ENCODE measurements at places on chromosomes 13 and 19.

DNA sequence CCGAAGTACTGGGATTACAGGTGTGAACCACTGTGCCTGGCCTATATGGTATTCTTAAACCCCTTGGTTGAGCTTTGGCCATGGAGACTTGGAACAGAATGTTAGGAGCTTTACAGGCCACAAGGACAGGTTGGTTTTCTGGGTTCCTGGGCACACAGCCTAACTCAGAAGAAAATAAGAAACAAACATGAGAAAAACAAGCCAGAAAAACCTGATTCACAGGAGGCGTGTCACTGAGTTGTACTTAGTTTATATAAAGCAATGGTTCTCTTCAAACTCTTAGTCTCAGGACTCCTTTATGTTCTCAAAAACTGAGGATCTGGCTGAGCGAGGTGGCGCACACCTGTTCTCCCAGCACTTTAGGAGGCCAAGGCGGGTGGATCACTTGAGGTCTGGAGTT, 125.1 kb upstream of the SPATA13 start:
- DNase-seq = no peak

DNA sequence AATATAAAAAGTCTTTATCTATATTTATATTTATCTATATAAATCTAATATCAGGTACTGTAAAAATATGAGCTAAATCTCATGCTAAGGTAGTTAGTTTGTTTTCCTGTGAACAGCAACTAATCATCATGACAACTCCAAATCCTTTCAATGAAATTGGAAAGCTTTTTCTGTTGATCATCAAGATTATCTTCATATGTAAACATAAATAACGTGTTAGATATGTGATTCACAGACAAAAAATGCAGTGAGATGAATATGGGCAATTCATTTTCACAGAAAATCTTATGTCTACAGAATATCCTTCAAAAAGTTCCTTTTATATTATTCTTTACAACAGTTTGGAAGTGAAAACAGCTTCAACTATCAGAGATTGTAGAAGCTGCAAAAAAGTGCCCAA, 41.7 kb upstream of the EEF1AKMT1 start:
- no peak for DNase-seq

GRCh38 chr19:31946491-31946890, 398.9 kb upstream of the ZNF507 start:
- DNase-seq = no peak

GRCh38 chr19:18074192-18074591, 12.5 kb downstream of the IL12RB1 start:
- no peak for DNase-seq

- peak; percentile 28 for DNase-seq
Observed at GRCh38 chr13:101739382-101740178, 287.1 kb downstream of the ITGBL1 start.

DNA sequence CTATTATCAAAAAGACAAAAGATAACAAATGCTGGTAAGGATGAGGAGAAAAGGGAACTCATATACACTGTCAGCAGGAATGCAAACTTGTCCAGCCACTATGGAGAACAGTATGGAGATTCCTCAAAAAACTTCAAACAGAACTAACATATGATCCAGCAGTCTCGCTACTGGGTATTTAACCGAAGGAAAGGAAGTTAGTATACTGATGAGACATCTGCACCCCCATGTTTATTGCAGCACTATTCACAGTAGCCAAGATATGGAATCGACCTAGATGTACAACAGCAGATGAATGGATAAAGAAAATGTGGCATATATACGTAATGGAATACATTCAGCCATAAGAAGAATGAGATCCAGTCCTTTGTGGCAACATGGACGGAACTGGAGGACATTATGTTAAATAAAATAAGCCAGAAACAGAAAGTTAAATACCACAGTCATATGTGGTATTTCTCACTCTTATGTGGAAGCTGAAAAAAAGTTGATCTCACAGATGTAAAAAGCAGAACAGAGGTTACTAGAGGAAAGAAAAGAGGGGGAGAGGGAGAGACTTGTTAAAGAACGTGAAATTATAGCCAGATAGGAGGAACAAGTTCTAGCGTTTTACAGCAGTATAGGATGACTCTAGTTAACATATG, 83.2 kb downstream of the RUBCNL start:
- DNase-seq = no peak

GRCh38 chr13:44667943-44668342, 91.8 kb upstream of the TSC22D1 start:
- DNase-seq = no peak

- DNase-seq = no peak
Observed at GRCh38 chr13:63167699-63168337, 1752.2 kb upstream of the PCDH20 start.

DNA sequence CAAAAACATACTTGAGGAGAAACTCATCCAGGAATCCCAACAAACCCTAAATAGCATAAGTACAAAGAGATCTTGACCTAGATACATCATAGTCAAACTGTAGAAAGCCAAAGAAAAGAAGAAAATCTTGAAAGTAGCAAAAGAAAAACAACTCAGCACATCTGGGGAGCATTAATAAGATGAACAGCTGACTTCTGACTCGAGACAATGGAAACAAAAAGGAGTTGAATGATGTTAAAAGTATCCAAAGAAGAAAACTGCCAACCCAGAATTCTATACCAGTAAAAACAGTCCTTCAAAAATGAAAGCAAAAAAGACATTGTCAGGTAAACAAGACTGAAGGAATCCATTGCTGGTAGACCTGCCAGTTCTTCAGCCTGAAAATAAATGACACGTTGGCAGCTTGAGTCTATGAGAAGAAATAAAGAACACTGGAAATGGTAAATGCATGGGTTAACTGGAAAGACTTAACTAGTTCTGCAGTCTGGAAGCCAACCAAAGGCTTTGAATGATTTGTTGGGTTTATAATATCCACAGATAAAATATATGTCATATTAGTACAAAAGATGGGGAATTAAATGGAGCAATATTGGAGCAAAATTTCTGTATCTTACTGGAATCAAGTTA, 46.8 kb downstream of the TSSK6 start:
- DNase-seq = no peak

DNA sequence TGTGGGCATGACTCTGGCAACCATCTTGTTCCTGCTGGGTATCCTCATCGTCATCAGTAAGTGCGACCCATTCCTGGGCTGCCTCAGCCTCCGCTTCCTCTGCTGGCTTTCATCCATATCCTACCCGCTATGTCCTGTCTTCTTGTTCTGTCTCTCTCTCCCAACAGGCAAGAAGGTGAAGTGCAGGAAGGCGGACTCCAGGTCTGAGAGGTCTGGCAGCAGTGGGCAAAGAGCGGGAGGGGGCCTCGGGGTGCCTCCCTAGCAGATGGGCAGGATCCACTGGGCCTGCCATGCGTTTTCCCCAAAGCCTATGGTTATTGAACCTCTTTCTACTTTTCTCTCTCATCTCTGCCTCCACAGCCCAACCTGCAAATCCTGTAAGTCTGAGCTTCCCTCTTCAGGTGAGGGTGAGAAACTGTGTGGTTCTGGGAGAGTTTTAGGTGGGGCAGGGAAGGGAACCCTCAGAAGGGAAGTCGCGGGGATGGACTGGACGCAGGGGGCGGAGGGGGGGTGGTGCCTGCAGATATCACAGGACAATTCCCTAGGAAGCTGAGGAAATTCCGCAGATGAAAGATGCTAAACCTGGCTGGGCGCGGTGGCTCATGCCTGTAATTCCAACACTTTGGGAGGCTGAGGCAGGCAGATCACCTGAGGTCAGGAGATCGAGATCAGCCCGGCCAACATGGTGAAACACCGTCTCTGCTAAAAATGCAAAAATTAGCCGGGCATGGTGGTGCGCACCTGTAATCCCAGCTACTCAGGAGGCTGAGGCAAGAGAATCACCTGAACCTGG, 3.1 kb upstream of the FXYD5 start:
- no peak for DNase-seq

DNA sequence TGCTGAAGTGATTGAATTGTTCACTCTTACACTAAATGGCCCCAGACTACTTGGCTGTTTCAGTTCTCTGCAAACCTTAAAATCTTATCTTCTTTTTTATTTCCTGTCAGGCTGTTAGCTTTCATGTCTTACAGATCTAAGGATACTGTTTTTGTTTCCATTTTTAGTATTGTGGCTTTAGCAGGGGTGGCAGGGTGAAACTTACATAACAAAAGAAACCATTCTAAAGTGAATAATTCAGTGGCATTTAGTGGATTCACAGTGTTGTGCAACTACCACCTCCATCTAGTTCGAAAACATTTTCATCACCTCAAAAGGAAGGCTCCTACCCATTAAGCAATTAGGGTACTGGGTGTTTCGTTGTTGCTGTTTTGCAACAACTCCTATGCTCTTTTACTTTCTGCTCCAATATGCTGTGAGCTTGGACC, 19.8 kb downstream of the TMEM272 start:
- peak; percentile 81 for DNase-seq

- no peak for DNase-seq
Observed at GRCh38 chr13:20719783-20720182, 16.3 kb downstream of the IL17D start.

DNA sequence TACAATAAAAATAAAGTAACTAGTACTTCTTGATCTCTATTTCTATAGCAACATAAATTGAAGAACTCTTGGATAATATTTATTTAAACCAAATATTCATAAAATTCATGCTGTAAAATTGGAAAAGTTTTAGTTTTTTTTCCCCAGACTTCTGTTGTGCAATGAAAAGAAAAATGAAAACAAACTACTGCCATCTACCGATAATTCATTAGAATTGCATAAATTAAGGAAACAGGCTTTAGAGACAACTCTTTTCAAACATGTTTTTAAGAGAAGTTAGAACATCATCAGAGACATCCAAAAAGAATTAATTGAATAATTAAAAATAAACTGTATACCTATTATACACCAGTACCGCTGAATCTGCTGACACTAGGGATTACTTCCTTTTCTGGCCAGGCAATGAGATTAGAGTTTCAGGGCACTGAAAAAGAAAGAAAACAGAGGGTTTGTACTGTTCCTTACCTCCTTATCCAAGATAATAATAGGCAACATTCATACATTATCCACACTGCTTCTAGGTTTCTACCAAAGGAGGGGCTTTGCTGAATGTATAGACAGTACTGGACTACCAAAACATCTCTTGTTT, 4.9 kb downstream of the CCDC122 start:
- DNase-seq = peak; percentile 21

DNA sequence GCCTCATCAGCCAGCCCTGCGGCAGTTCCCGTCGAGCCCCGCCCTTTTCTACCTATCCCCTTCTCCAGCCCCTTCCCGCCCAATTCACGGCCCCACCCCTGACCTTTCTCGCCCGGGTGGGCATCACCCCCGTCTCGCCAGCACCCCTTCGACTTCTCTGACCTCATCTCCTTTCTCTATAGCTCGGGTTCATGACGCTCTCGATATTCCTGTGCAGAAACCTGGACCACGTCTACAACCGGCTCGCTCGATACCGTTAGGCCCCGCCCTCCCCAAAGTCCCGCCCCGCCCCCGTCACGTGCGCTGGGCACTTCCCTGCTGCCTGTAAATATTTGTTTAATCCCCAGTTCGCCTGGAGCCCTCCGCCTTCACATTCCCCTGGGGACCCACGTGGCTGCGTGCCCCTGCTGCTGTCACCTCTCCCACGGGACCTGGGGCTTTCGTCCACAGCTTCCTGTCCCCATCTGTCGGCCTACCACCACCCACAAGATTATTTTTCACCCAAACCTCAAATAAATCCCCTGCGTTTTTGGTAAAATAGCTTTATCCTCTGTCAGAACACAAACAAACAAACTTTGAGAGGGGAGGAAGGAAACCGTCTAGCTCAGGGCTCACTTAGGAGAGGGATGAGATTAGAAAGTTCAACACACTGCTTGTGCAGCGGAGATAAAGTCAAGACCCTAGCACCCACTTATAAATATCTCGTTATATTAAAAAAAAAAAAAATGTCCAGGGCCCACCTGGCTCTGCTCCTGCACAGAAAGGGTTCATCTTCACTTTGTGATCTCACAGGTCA, 5.1 kb downstream of the CD37 start:
- DNase-seq = no peak

DNA sequence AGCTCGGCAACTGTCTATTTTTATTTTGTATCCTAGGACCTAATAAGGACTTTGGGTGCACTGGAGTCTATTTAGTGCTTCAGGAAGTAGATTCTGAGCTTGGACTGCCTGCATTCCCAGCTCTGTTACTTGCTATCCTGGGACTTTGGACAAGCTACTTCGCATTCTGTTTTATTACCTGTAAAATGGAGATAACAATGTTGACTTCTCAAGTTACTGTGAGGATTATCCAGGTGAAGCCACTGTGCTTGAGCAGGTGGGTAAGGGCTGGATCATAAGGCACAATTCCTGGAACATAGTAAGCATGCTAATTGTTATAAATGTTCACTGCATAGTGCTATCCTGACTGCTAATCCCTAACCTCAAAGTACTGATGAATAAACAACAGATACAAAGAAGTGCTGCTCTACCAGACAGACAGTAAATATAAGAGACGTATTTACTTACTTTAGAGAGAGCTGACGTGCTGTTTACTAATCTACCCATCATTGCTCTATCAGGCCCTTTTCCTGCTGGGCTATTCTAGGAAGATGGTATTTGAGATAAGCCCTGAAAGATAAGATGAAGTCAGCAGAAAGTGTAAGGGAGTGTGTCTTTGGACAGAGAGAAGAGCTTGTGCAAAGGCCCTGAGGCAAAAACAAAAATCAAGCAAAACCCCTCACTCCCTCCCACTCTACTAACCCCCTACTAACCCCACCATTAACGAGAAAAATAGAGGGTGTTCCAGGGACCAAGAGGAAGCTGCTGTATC, 50.8 kb upstream of the FLT1 start:
- no peak for DNase-seq

- DNase-seq = no peak
Observed at GRCh38 chr13:42788601-42789000, 7.2 kb downstream of the FAM216B start.

DNA sequence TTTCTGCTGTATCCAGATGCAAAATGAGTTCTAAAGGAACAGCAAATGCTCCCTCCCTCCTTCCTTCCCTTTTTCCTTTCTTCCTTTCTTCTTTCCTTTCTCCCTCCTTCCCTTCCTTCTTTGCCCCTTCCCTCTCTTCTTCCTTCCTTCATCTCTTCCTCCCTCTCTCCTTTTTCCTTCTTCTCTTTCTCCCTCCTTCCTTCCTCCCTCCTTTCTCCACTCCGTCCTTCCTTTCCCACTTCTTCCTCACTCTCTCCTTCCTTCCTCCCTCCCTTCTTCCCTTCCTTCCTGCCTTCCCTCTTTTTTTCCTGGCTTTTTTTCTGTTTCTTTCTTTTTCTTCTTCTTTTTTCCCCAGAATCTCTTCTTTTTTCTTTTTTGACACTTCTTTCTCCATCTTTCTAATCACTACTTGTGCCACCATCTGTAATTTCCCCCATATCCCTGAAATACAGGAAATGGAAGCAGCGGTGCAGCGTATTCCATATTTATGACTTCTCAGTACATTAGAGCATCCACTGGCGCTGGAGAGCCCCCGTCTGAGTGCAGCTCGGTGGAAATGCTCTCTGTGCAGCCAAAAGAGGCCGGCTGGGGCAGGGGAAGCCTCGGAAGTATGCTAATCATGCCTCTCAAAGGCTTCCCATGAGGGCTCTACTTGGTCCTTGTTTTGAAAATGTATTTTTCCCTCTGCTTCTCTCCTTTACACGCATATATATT, 275.6 kb downstream of the TSHZ3 start:
- no peak for DNase-seq

GRCh38 chr19:7408251-7408650, 59.5 kb downstream of the ARHGEF18 start:
- DNase-seq = no peak
